A172 (cell line): ENCODE measurements at places on chromosomes 16 and 17. TPM values are rescaled to one million over a fixed set of nuclear protein-coding genes. Genes with fewer than 3 reads are reported as not detected.

KCNAB3 gene
- 0.38 and 0.55 TPM in 2 replicates for total RNA-seq

FA2H gene
- total RNA-seq = 0.03 TPM in 1 of 2 replicates, not detected in the other

APOH gene
- total RNA-seq = not detected in 2 replicates

PDILT gene
- total RNA-seq = not detected in 2 replicates

DLX3 gene
- not detected in 2 replicates for total RNA-seq

ASIC2 gene
- not detected in 2 replicates for total RNA-seq

KRTAP4-5 gene
- not detected in 2 replicates for total RNA-seq

TM4SF5 gene
- not detected in 2 replicates for total RNA-seq

MAF gene
- total RNA-seq = 0.12 TPM in 1 of 2 replicates, not detected in the other

NAA38 gene
- total RNA-seq = 200 and 243 TPM in 2 replicates

GAS7 gene
- total RNA-seq = 0.07 and 0.10 TPM in 2 replicates

ZP2 gene
- total RNA-seq = not detected in 2 replicates

SOST gene
- 0.07 and 0.24 TPM in 2 replicates for total RNA-seq

KRT27 gene
- total RNA-seq = not detected in 2 replicates

FLCN gene
- total RNA-seq = 58.2 and 78.1 TPM in 2 replicates

SLFN12L gene
- total RNA-seq = not detected in 2 replicates

PNMT gene
- total RNA-seq = not detected in 2 replicates

SCARF1 gene
- total RNA-seq = 1.0 and 1.1 TPM in 2 replicates

HSF4 gene
- 5.8 and 10.9 TPM in 2 replicates for total RNA-seq

ZNF319 gene
- total RNA-seq = 4.0 and 5.1 TPM in 2 replicates

PPL gene
- total RNA-seq = 0.81 and 2.0 TPM in 2 replicates

ACSM5 gene
- 0.74 TPM in 1 of 2 replicates, not detected in the other for total RNA-seq

PMP22 gene
- total RNA-seq = 45.4 and 53.0 TPM in 2 replicates

HS3ST3B1 gene
- total RNA-seq = 14.2 and 20.8 TPM in 2 replicates

CLEC18A gene
- 0.29 and 0.65 TPM in 2 replicates for total RNA-seq

STX1B gene
- 0.26 and 3.5 TPM in 2 replicates for total RNA-seq
